Upper lobe of right lung (tissue), 1 donor: ENCODE measurements at places on chromosomes 1 and 21.
A peak's percentile ranks its signal among the peaks of the same experiment; 100 is the strongest.

- DNase-seq = no peak
These were observed 54.3 kb upstream of the HSD17B7 start for GRCh38 chr1:162736184-162736583.

DNA sequence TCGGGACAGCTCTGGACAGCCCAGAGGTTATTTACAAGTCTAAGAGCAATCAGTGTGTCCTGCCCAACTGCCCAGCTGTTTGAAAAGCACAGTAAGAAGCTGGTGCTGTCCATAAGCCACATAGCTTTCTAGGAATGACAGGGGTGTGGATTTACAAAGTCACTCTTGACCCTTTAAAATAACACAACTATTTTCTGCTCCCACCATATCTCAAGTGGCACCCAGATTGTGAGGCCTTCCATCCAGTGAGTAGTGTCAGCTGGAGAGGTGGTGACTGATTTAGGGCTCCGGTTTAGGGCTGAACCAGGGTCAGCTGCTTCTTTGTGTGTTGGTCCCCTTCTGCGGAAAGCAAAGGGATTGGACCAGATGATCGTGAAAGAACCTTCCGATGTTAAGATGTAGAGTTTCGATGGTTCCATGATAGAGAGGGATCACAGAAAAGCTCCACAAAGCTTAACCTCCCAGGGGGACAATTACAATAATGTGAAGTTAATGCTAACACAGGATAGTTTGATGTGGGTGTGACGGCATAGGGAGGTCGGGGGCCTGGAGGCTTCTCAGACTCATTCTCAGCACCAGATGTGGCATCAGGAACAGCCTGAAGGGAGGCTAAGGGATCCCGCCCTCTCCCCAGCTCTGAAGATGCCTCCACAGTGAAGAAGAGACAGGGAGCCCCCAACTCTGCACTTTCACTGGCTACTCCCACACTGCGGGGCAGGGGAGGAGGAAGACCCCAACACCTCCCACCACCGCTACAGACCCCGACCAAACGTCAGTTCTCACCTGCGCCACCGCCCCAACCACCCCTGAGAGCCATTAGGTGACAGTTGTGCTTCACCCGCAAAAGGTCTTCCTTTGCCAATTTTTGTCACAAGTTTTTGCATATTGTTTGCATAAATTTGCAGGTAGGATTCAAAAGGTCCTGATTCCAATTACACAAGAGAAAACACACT, 40.6 kb downstream of the LRRC3 start:
- no peak for DNase-seq

- no peak for DNase-seq
These were observed 10.8 kb downstream of the DPT start for GRCh38 chr1:168717906-168718891.

- no peak for DNase-seq
These were observed 33.7 kb downstream of the NFASC start for GRCh38 chr1:204904228-204904810.

- DNase-seq = peak; percentile 69
These were observed 27.7 kb downstream of the RAB7B start for GRCh38 chr1:205975387-205975998.
